HT1080 (cell line): ENCODE measurements at places on chromosomes 12 and 14. TPM values are rescaled to one million over a fixed set of nuclear protein-coding genes. Genes with fewer than 3 reads are reported as not detected.

GRCh38 chr12:26231470-26231869 is 36.1 kb downstream of the SSPN start:
- DNase-seq, result no peak

DNA sequence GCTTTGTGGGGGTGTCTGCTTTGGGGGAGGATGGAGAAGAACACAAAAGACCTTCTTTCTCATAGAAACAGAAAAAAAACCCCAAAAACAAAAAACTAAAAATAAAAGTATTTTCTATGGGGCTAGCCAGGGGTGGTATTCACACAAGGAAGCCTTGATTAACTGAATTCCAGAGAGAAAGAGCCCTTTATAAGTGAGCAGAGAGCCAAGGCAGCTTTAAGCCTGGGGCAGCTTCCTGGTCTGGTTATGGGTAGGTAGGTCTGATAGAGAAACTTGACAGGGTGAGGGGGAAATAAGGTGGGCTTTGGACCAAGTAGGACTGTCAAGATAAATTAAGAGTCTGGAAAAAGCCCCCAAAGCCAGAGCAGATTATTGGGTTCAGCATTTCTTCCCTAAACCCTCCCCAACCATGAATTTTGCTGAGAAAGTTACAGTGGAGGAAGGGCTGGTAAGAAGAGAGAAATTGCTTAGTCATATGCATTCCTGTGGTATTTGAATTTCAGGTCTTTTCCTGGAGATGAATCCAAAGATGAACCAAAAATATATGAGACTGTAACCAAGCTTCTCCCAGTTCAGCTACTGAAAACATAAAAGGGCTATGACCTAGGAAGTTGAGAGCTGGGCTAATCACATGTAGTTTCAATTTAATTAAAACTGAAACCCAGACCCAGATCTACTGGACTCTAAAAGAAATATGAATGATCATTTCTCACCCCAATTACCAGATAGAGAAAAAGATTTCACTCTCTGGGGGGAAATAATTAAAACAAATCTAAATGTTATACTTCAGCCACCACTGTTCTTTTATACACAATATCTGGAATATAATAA is 144.8 kb downstream of the TBC1D30 start:
- peak; percentile 90 for DNase-seq

- no peak for DNase-seq
Observed at GRCh38 chr12:112433551-112433950, 14.8 kb downstream of the PTPN11 start.

GRCh38 chr12:108424026-108424425 is 84.9 kb upstream of the CMKLR1 start:
- DNase-seq, result peak; percentile 70

DNA sequence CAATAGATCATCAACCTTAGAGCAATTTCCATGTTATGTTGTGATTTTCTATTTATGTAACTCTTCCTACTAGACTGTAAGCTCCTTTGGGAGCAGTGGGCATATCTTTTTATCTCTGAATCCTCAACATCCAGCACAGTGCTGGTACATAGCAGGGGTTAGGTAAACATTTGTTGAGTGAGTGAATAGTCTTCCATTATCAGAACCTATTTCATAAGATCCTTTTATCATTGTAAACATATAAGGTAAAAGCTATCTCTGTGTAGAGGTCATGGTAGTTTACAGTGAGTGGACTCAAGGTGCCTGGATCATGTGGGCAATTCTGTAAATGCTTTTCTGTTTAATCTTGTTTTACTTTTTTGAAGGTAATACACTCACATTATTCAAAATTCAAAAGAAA is 15.1 kb downstream of the FKBP11 start:
- DNase-seq, result no peak

- peak; percentile 77 for DNase-seq
Observed at GRCh38 chr14:96204151-96205058, at the start of gene BDKRB2. TSS of gene BDKRB2 (plus strand) at chr14:96204839. CDS start at chr14:96237108, 32,269 bp downstream.

- DNase-seq, result peak; percentile 71
Observed at GRCh38 chr14:30270200-30271161, 288.5 kb upstream of the G2E3 start.

GRCh38 chr14:97280526-97280925 is 483.3 kb downstream of the VRK1 start:
- DNase-seq, result peak; percentile 44

- no peak for DNase-seq
Observed at GRCh38 chr12:71504476-71504875, 64.9 kb downstream of the LGR5 start.

Gene PLEKHD1
- total RNA-seq, result not detected in 2 replicates

Gene PKP2
- total RNA-seq, result 3.4 and 4.6 TPM in 2 replicates
